Fibroblast of the aortic adventitia (primary cell): ENCODE measurements at places on chromosomes 2 and 18.

GRCh38 chr2:7924023-7924762, 757.7 kb upstream of the ID2 start:
- no peak for DNase-seq

DNA sequence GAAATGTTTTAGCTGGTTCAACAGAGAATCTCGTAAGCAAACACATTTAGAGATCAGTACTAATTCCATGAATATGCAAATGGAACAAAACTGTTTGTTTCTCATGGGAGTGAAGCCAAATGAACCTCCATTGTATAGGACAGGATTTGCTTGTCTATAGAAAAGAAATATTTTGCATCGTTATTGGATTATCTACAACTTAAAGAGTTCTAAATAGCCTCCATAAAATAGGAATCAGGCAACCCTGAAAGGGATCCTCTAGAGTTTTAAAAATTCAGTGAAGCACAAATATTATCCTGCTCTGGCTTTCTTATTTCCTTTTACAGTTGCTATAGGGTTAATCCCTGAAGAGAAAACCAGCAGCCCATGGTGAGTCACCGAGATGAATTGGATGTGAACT, 378.4 kb upstream of the NRXN1 start:
- DNase-seq: no peak

DNA sequence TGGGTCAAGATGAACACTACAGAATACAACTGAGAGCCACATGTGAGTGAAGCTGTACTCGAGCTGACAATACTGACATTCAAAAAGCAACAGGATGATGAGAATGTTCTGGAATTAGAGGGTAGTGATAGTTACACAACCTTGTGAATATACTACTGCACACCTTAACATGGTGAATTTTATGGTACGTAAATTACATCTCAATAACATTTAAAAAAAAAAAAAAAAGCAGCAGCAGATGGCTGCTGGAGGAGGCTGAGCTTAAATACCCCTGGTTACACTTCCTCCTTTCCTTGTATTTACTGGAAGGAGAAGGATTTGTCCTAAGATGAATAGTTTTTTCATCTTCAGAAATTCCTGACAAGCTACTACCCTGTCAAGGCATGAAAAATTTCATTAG, 45.5 kb upstream of the CYP1B1 start:
- no peak for DNase-seq

DNA sequence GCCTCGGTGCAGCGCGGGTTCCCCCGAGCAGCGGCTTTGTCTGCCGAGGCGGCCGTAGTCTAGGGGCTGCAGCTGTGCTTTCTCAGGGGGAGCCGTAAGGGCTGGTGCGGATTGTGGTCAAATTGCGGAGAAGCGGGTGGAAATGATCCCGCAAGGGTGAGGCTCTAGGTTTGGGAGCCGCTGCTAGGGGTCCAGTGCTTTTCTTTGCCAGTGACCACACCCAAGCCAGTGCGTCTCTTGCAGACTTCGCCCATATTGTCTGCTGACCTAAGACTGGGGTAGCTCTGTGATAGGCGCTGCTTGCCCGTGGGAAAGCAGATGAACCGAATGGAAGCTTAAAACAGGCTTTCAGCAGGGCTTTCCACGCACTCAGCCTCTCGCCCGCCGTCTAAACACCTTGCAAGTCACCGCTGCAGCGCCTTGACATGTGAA, 2.1 kb downstream of the DPYSL5 start:
- no peak for DNase-seq

GRCh38 chr2:36572054-36572718, 25.8 kb downstream of the FEZ2 start:
- DNase-seq: no peak

- DNase-seq: peak; percentile 55
Measured at GRCh38 chr2:233247744-233248143, 3.7 kb upstream of the ATG16L1 start.

DNA sequence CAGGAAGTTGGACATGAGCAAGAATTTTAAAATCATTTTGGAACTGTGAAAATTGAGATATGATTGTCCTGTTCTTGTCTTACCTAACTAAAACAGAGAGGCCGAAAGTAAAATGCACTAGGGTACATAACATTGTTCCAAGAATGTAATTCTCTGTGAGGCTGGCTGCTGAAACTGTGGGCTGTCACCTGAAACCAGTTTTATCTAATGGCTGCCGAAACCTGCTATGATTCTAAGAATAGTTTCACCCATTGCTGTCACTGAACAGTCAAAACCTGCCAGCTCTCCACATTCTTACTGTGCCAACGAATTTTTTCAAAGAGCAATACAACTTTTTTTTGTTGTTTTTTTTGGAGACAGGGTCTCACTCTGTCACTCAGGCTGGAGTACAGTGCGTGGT, 119.3 kb upstream of the ZSWIM2 start:
- no peak for DNase-seq

DNA sequence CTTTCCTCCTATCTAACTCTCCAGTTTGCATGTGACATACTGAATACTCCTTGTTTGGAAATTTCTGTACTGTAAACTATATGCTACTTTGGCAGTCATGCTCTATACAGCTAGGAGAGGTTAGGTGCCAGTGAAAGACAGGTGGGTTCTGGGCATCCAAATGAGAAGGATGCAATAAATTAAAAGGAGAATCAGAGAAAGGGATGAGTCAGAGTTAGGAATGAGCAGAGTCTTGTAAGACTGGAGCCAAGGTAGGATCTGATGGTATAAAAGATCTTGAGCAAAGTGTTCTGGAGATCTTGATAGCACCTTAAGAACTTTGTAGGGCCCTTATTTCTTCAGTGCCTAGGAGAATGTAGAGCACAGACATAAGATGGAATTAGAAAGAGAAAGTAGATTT, 58.7 kb upstream of the STAM2 start:
- DNase-seq: no peak

DNA sequence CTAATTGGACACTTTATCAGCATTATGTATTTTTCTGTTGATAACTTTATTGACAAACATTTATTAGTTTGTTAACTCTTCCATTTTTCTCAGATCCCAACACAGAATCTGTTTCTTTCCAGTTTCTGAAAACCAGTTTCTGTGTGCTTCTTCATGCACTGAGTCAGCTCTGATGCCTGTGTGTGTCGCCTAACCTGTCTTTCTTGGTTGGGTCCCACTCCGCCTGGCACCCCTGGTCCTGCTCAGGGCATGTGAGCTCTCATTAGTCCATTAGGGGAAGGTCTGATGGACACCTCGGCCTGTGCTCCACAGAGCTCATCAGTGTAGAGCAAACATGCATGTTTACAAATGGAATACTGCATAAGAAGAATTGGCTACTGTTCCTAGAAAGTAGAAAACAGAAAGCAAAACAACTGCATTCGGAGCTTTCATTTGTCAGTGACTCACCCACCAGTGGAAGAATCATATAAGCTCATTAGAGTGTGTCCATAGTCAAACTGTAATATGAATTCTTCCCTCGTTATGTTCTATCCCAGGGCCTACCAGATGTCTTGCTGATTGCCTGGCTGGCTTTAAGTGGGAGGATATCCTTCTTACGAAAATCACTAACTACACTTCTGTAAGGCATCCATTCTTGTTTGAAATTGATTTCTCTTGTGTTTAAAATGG, 137.7 kb downstream of the SNTG2 start:
- no peak for DNase-seq

GRCh38 chr2:86781363-86781762, 9.3 kb downstream of the CD8A start:
- no peak for DNase-seq

DNA sequence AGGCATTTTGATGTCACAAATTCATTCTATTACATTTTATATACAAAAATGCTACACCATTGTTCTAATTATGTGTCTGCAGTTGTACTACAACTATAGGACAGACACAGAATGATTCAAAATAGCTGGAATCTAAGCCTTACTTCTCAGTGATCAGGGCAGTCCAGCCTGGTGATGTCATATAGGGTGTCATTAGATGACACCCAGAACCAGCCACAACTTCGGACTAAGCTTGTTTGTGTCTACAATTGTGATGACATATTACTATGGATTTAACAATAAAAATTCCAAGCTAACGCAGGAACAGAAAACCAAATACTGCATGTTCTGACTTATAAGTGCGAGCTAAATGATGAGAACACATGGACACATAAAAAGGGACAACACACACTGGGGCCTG, 31.0 kb downstream of the M1AP start:
- DNase-seq: no peak

DNA sequence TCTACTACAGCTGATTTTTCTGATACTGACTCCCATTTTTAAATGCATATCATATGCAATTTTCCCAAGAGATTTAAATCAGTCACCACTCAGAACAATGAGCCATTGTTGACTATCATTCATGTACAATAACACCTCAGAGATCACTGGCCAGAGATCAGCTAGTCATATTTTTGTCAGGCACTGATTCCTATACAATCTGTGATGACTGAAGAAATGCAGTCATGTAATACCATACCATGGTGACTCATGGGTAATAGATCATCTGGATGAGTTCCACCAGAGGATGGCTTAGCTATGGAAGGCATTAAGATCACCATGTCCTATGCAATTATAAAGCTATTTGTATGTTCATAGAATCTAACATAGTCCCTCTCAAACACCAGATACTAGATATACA, 285.7 kb upstream of the DCC start:
- DNase-seq: no peak

DNA sequence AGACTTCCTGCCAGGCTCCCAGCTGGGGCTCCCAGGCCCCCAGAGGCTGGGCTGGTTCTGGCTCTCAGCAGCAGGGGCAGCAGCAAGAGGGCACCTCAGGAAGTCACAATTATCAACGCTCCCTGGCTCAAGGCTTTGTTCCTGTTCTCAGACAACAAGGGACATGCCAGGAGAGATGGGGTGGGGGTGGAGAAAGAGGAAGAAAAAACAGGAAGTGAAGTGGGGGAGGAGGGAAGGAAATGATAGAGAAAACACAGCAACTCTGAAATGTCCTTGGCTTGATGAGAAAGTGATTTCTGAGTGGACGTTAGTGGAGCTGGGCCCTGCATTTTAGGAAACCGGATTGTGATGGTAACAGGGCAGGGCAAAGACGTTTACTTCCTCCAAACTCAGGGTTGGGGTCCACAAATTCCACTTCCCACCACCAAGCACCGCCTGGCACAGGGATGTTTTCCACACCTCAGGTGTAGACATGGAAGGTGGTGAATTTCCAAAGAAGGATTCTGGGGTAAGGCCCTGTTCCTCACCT, 40.4 kb downstream of the CYRIA start:
- DNase-seq: no peak

- DNase-seq: no peak
Measured at GRCh38 chr2:26670931-26671460, 21.5 kb upstream of the KCNK3 start.

GRCh38 chr2:43806719-43807031, 32.0 kb downstream of the ABCG5 start:
- no peak for DNase-seq

- no peak for DNase-seq
Measured at GRCh38 chr2:191797942-191798876, 48.7 kb downstream of the CAVIN2 start.

GRCh38 chr2:39390216-39390615, 46.9 kb downstream of the MAP4K3 start:
- no peak for DNase-seq

DNA sequence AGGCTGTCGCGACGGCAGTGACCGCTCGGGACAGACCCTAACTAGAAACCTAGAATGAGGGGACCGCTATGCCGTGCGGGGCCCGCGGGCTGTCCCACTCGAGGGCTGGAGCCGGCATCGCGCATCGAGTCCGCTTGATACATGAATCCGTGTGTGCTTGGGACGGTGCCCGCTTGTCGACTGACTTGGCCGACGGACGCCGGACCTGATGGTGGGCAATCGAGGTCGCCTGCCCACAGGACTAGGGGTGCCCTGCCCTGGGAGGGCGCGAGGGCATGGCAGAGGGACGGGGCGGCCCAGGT, 749 bp upstream of the PTMA start:
- peak; percentile 47 for DNase-seq

DNA sequence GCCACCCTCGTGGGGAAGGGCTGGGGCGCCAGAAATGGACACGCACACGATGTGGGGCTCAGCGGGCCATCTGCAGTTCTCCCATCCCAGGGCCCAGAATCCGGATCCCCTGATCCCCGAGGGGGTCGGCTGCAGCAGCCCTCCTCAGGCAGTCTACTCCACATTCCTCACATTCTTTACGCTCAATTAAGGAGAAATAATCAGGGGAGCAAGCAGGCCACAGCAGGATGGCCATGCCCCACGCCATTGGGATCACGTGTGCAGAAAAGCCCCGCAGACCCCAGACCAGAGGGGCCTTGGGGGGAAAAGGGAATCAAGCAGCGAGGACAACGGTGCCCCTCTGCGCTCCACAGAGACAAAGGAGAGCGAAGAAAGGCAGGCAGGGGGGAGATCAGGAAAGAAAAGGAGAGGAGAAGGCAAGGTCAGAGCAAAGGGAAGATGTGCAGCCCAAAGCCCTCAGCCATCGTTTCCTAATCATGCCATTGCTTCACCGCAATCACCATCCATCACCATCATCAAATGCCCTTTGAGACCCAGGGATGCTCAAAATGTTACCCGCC, 17.5 kb upstream of the PKDCC start:
- DNase-seq: no peak

DNA sequence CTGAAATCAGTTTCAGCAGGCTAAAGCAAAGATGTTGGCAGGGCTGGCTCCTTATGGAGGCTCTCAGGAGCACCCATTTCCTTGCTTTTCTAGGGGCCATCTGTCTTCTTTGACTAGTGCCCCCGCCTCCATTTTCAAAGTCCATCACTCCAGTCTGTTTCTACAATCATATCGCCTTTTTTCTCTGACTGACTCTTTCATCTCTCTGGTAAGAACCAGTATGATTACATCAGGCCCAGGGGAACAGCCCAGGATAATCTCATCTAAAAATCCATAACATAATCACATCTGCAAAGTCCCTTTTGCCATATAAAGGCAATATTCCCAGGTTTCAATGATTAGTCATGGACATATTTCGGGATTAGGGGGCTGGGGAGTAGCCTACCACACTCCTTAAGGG, 57.0 kb downstream of the CUL3 start:
- DNase-seq: no peak

DNA sequence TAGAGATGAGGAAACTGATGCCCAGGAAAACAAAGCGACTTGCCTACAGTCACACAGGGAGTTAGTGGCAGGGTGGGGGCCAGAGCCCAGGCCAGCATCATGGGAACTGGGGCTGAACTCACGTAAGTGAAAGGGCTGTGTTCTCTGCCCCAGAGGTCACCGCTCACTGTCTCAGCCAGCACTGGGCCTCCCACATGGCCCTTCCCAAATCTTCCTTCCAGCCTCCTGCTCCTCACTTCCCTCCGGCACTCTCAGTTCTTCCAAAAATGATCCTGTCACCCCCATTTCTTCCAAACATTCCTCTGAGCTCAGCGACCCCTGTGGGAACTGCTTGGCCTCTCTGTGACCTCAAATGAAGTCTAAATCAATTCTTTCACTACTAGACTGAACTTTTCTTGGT, 90.5 kb upstream of the TMEM247 start:
- no peak for DNase-seq

- DNase-seq: peak; percentile 76
Measured at GRCh38 chr2:58039170-58039611, 7.4 kb upstream of the VRK2 start.

- DNase-seq: no peak
Measured at GRCh38 chr2:233107011-233107410, 46.9 kb downstream of the INPP5D start.
